ENCODE measurements at places on chromosomes 12 and 14. TPM values are rescaled to one million over a fixed set of nuclear protein-coding genes. Genes with fewer than 3 reads are reported as not detected.

Gene TAMALIN
- 32.4 TPM for total RNA-seq

Gene DENND5B
- 8.5 TPM for total RNA-seq

Gene CARMIL3
- total RNA-seq: not detected

Gene INSM2
- total RNA-seq: not detected

Gene ARHGDIB
- 35.4 TPM for total RNA-seq
